Posterior cingulate gyrus (tissue), 11 donors: ENCODE measurements at places on chromosomes 16 and 17.

DNA sequence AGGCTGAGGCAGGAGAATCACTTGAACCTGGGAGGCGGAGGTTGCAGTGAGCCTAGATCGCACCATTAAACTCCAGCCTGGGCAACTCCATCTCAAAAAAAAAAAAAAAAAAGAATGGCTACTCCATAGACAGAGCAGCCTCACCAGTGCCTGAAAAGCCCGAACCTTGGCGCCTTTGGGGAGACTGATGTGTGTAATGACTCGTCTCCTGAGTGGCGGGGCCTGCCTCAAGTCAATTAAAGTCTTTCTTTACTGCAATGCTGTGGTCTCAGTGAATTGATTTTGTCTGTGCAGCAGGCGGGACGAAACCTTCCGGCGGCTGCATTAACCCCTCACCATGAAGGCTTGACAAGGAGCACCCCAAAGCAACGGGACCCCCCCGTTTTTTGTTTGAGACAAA, 3.5 kb upstream of the UQCC4 start:
- DNase-seq: no peak

DNA sequence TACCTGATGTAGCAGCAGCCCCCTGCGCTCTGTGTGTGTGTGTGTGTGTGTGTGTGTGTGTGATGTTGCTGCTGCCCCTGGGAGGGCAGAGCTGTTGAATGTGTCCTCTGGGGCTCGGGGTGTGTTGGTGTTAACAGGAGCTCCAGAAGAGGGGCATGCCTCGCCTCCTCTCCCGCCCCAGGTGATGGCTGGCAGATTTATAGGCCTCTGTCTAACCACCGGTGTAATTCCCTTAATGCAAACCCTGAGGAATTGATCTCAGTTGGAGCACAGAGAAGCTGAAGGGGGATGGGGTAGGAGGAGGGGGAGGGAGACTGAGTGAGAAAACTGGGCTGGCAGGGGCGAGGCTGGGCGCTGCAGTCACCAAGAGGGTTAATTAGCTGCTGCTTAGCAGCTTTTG, 10.0 kb downstream of the CACNA1G start:
- no peak for DNase-seq

GRCh38 chr16:1000608-1001007, 19.0 kb downstream of the SOX8 start:
- DNase-seq: no peak

GRCh38 chr16:986925-987582, 5.5 kb downstream of the SOX8 start:
- no peak for DNase-seq

DNA sequence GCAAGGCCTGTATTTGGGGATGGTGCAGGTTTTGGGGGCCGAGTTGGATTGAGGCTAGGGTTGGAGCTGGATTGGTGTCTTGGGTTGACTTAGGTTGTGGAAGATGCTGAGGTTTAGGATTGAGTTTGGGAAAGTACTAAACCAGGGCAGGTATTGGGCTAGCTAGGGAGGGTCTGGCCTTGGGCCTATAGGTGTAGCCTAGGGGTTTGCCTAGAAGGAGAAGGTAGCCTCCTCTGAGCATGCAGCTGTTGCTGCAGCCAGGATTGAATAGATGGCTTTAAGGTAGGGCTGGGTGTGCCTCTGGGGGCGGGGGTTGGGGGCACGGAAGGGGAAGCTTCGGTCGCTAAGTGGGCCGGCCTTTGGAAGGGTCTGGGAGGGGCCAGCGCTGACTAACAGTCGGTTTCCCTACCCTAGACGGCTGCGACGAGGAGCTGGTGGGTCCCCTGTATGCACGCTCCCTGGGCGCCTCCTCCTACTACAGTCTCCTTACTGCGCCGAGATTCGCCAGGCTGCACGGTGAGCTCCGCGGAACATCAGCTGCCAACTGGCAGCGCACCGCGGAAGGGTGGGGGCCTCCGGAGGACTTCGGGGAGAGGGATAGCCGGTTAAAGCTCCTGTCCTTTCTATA, 1.2 kb downstream of the CNTNAP1 start:
- DNase-seq: peak; percentile 96

GRCh38 chr16:72187551-72187950, 15.6 kb upstream of the PMFBP1 start:
- no peak for DNase-seq

DNA sequence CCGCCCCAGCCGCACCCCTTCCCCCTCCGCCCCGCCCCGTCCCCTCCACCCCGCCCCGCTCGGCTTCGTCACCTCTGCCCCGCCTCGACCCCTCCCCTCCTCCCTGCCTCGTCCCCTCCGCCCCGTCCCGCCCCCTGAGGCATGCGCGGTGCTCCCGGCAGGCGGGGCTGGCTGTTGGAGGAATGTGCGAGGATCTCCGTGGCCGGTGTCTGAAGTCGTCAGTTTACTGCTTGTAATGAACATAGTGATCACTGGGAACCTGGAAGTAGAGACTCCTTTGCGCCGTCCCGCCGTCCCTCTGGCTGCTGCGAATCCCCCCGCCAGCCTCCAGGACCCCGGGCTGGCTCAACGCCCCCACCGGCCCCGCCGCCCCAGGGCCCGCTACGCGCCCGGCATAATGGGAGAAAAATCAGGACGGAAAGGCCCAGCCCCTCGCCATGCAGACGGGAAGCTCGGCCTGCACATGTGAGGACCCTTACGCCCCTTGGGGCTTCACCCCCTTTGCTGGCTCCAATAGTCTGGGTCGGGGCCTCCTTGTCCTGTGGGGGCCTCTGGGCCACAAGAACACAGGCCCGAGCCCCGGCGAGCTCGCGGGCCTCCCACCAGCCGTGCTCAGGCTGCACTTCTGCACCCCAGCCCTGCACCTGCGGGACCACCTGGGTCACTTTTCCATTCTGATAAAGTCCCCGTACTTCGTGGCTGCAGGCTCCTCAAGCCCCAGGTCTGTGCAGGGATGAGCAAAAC, 743.1 kb downstream of the KCNJ18 start:
- DNase-seq: no peak

DNA sequence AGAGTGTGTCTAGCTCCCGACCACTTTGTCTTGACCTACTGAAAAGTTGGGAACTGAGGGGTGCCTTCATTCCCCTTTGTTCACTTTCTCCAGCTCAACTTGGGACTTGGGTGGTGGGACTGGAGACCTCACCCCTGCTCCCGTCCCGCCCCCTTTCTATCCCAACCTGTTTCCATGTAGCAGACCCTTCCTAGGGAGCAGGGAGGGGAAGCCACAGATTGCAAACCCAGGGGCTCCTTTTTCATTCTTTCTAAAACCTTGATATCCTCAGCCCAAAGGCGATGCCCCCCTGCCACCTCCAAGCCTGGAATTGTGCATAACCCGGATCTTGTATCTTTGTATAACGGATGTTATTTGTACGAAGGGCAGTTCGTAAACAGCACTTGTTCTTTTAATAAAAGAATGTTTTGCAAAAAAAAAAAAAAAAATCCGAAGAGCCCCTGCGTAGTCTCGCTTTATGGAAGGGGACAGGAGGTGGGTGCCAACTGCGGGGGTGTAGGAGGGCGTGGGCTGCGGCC, 714 bp upstream of the CISD3 start:
- no peak for DNase-seq

DNA sequence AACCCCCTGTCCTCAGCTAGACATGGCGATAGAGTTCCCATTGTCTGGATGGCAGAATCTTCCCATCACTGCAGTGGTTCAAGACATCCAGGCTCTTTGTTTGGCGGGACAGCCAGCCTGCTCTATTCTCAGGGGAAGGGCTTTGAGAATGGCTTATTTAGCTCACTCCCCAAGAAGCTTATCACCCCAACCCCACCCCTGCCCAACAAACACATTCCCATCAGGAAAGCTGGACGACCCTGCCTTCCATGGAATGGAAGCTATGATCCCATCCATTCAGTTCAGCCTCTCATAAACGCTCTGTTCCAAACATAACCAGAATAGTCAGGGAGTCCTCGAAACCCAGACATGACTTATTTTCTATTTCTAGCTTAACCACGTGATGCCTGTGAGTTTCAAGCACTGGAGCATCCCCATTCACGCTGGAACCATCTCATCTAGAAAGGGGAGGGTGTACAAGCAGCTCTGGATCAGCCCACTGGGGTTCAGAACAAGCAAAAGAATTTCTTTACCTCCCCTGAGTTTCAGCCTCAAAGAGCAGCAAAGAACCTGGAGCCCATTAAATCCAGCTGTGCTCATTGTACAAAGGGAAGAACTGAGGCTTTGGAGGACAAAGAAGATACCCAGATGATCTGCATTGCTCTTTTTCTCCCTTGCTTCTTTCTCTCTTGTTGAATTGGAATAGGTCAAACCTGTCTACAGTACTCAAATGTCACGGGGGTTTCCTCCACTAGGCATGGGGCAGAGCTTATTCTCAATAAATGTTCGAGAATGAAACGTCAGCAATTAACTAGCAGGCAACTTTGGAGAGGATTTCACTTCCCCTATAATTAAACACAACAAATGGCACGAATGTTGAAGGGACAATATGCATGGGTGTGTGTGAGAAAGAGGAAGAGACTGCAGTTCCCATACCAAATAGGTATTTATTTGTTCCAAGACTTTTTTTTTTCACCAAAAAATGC, 93.1 kb downstream of the XYLT1 start:
- no peak for DNase-seq

DNA sequence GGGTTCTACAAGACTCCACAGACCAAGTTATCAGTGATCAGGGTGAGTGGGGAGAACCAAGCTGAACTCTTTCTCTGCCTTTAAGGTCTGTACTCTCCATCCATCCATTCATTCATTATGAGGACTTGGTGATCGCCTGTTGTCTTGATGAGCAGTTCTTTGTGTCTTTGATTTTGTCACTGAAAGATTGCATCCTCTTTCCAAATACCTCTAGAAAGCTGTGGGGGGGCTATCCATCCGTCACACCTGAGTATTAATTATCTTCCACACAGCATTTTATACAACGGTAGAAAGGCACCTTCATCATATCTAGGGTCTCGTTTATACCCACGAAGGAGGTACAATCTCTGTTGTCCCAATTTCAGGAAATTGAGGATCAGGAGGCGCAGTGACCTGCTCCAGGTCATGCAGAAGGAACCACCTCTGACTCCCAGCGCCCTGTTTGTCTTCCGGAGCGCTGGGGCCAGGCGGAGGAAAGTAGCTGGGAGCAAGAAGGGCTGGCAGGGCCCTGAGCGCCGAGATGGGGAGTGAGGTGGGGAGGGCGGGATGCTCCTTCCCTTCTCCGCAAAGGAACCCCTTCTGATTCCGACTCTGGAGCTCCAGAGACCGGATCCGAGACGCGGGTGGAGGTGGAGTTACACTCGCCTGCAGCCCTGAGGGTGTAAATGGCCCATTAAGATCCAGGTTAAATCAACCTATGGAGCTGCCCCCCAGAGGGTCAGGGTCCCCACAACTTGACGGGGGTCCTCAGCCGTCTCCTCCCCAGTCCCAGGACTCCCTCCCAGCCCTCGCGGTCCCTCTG, 605 bp upstream of the ABAT start:
- peak; percentile 17 for DNase-seq

DNA sequence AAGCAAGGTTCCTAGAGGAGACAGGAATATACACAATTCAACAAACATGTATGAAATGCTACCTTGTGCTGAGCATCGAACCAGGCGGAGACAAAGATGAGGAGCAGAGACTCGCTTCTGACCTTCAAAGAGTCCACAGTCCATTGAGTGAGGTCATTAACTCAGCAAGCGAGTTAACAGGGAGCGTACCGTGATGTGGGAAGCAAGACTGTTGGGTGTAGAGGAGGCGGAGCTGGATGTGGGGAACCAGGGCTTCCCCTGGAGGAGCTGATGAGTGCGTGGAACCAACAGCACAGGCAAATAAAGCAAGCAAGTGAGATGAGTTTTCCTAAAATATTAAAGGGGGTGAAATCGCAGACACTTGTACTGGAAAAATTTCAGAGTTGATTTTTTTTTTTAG, 65.0 kb downstream of the NXN start:
- no peak for DNase-seq

DNA sequence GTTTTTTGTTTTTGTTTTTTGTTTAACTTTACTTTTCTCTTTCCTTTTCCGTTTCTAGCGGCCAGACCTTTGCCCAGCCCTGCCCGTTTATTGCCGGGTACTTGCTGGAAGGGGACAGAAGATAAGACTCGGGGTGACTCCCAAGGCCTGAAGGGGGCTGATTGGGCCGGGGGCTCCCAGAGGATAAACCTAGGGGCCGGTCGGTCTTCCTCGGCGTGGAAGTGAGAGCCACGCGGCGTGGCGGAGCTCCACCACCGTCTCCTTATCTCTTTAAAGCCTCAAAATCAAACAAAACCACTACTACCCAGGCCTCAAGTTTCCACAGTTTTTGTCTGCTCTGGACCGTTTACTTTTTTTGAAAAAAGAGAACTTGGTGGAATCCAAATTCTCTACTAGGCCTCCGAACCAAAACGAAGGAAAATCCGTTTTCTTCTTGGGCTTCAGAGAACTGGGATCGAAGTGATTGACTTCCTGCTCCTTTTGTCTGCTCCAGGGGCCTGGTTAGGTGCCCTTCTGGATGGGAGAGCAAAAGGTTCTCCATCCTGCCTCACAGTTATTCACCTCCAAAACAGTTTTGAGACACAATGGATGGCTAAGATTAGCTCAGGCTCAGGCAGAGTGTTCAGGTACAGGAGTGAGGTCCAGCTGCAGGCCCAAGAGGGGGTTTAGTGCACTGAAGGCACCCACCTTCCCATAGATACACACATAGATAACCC, 8.5 kb upstream of the HOXB9 start:
- no peak for DNase-seq

- DNase-seq: no peak
Measured at GRCh38 chr17:73155410-73156165, 9.2 kb upstream of the SSTR2 start.

DNA sequence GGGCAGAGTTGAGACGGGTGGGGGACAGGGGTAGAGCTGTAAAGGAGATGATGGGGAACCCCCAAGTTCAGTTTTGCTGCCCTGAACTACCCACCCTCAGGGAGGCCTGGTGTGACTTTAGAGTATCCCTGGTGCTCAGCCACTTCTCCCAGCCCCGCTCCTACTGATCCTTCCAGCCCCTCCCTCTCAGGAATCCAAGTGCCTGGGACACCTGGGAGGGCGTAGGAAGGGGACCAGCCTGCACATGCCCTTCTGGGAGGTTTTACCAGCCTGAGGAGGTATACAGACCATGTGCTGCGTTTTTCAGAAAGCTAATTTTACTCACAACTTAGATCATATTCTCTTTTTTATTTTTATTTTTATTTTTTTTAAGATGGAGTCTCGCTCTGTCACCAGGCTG, 4.1 kb downstream of the ST6GALNAC2 start:
- no peak for DNase-seq

DNA sequence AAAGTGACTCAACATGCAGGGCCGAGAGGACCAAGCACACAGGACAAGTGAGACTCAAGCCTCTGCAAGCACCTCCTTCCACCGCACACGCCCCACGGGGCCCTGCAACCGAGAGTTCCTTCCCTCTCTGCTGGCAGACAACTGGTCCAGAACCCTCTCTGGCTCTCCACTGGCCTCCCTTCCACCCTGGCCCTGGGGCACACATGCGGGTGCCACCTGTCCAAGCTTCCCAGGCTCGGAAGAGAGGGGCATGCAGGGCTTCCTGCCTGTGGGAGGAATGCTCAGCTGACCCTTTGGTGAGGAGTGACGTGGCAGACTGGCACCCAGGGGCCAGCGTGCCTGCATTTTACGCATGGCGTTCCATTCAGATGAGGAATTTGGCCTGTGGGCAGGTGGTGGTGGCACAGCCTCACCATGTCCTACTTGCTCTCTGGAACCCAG, 59.8 kb downstream of the PIPOX start:
- DNase-seq: no peak
